ENCODE measurements at places on chromosomes 1 and 21.
A peak's percentile ranks its signal among the peaks of the same experiment; 100 is the strongest.

GRCh38 chr1:63635681-63636080 lies 42.5 kb downstream of the PGM1 start:
- peak; percentile 88 for DNase-seq

- DNase-seq, result no peak
Observed at GRCh38 chr1:67740543-67740942, 55.5 kb downstream of the GADD45A start.

GRCh38 chr1:1407636-1408318 lies 684 bp upstream of the MRPL20 start:
- peak; percentile 24 for DNase-seq

DNA sequence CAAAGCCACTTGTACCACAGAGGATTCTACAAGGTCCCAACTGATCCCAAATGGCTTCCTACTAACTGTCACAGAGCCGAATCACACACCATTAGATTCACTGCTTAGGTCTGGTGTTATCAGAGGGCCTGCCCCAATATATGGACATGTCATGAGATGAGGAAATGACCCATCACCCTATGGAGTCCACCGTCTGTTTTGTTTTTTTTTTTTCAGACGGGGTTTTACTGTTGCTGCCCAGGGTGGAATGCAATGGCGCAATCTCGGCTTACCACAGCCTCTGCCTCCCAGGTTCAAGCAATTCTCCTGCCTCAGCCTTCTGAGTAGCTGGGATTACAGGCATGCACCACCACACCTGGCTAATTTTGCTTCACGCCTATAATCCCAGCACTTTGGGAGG lies 83.8 kb upstream of the ETS2 start:
- DNase-seq, result peak; percentile 48

GRCh38 chr1:180974236-180974635 lies 48.4 kb downstream of the STX6 start:
- DNase-seq, result no peak

DNA sequence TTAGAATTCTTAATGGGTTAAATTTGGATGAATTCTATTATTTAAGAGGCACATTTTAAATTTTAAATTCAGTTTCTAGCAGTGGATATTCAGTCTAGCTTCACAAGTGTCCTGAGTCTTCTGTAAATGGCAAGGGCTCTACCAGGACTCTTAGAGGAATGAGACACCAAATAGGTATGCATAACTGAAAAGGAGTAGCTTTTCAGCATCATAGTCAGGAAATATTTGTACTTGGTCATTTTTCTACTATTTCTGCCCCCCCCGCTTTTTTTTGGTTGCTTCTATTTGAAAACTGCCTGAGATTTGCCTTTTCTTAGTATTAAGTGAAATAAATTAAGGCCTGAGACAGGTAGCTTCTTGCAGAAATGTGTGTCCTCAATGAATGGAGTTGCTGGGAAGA lies 80.2 kb downstream of the MAST2 start:
- peak; percentile 53 for DNase-seq

DNA sequence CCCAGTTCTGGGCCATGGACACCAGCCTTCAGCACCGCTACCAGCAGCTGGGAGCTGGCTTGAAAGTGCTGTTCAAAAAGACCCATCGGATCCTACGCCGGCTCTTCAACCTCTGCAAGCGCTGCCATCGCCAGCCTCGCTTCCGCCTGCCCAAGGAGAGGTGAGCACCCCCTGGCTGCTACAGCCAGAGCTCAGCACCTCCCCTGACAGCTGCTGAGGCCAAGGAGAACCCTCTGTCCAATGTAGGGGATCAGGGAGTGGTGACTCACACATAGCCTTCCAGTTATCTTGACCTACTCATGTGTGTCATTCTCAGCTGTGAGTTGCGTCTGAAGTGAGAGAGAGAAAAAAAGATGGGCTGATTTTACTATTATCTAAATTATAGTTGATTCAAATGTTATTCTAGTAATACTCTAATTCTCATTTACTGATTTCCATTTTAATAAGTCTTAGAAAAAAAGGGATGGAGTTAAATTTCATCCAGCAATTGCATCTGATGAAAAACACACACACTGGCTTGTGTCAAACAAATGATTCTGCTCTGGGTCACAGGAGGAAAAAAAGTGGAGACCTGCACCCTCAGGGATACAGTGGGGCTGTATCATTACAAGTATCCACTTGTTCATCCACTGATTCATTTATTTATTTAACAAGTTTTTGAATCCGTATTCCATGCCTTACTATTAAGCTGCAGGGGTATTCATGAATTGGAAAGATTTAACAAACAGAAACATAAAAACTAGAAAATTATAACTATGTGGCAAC lies 108.0 kb downstream of the BRINP2 start:
- no peak for DNase-seq
